ENCODE measurements at places on chromosomes 7 and 10.

- DNase-seq = no peak
These were observed 665 bp upstream of the SRRT start for GRCh38 chr7:100874300-100874576.

DNA sequence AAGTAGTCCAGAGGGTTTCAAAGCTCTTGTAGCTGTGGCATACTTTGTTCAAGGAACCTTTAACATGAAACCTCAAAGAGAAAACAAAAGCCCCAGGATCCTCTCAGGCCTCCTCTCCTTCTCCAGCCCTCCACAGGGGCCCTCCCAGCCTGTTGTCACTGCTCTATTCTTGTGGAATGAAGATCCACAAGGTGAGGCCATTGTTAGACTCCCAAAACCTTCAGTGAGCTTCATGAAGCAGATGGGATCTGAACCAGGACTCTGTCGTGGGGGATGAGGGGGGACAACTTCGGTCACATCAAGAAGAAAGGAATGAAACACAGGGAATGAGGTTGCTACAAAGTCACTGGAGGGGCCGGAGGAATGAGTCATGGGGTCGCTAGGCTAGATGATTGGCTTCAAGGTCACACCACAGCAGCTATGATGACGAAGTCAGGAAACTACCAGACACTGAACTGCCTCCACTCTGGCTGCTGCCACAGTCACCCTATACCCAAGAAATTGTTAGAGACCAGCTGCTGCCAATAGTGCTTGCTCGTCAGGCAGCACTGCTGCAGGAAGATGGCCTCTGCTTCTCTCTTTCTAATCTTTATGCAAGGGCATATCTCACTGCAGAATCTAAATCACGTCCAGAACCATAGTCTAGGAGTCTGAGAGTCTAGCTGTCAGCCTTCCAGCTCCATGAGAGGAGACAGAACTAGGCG lies 208.8 kb downstream of the HIBADH start:
- no peak for DNase-seq

DNA sequence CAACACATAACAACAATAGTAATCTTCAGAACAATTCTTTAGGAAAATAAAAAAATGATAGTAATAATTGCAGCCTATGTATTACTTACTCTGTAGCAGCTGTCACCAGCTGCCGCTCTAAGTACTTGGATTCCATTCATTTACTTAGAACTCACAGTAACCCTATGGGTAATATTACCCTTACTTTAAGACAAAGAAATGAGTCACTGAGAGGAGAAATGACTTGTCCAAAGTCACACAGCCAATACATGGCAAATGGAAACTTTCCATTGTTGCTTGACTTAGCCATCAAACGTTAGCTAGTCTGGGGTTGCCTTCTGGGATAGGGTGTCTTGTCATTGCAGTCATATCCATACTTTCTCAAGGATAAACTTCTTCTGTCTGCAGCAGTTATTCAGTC lies 3.6 kb downstream of the CCNY start:
- no peak for DNase-seq

DNA sequence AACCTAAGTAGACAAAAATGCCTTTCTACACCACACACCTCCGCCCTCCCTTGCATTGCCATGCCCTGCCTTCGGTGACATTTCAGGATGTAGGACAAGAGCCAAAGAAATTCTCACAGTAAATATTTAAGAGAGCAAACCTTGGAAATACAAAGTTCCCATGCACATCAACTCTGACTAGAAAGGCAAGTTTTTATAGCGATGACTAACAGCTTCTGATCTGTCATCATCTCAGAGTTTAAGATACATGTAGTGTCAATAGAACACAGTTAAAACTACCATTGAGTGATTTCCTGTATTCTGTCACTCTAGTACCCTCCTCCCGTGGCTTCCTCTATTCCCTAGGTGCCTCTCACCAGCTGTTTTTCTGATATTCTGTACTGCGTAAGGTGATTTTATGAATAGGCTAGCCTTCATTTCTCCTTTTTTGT lies 20.7 kb downstream of the SLC16A9 start:
- no peak for DNase-seq

- DNase-seq = no peak
These were observed 12.4 kb downstream of the CPA5 start for GRCh38 chr7:130356876-130357611.

DNA sequence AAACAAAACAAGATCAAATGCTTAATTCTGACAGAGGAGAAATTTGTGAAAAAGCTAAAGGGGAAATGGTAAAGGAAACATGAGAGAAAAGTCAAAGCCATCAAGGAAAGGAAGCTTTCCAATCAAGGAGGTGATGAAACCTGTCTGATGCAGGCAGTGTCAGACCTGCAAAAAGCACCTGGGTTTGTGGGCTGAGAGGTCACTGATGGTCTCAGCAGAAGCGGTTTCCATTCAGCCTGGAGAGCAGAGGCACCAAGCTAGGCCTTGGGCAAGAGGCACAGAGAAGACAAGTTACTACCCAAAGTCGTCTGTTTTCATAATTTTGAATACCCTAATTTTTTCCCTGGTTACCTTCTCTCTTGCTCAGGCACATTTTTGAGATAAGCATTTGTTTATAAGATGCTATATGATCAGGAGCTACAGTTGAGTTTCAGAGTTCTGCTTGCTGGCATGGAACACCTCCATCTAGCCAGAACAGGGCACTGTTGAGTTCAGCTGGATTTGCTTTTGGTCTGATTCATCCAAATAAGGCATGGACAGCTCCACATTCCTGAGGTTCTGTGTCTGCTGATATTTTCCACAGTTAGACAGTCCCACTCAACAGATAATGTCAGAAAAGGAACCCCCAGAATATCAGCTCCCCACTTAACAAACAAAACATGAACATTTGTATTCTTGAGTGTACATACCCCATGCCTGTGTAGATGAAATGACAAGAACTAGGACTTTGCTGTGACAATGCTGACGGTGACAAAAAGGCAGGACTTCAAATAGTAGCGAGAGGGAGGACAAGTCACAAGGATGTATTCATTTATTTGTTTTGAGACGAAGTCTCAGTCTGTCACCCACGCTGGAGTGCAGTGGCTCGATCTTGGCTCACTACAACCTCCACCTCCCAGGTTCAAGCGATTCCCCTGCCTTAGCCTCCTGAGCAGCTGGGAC lies 4.9 kb upstream of the PPIA start:
- DNase-seq = no peak

DNA sequence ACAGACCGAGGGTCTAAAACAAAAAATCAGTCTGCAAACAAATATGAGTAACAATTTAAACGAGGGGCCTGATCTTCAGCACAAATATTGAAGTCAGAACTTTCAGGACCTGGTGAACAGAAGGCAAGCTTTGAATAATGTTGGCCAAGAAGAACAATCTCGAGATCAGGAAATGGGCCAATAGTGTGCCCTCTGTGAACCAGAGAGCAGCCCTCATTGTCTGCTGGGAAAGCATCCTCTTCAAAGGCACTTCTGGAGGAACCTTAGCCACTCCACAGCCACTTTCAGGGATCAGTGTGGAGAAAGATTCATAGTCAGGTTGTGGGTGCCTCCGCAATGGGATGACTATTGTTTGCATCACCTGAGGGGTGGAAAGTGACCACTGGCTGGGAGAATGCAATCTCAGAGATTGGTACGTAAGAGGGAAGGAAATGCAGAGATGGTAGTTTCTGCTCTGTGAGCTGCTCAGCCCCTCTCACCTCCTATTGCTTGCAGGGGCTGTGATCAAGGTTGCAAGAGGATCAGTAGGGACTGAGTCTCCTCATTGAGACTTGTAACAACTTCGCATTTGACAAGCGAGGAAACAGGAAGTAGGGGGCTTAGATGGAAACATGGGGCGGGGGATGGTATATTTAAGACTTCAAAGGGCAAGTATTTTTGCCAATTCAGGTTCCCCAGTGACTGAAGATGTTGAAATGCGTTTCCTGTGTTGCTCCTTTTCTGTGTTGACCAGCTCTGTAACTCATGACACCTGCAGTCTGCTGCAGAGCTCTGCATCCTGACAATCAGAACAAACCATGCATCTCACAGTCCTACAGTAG lies 28.4 kb upstream of the IFRD1 start:
- no peak for DNase-seq

- no peak for DNase-seq
These were observed 82.2 kb downstream of the SORBS1 start for GRCh38 chr10:95478935-95479334.

- peak; percentile 86 for DNase-seq
These were observed at the start of gene OGA for GRCh38 chr10:101818119-101818871. TSS of gene OGA (minus strand) at chr10:101818444. CDS start at chr10:101818022, 422 bp downstream.

DNA sequence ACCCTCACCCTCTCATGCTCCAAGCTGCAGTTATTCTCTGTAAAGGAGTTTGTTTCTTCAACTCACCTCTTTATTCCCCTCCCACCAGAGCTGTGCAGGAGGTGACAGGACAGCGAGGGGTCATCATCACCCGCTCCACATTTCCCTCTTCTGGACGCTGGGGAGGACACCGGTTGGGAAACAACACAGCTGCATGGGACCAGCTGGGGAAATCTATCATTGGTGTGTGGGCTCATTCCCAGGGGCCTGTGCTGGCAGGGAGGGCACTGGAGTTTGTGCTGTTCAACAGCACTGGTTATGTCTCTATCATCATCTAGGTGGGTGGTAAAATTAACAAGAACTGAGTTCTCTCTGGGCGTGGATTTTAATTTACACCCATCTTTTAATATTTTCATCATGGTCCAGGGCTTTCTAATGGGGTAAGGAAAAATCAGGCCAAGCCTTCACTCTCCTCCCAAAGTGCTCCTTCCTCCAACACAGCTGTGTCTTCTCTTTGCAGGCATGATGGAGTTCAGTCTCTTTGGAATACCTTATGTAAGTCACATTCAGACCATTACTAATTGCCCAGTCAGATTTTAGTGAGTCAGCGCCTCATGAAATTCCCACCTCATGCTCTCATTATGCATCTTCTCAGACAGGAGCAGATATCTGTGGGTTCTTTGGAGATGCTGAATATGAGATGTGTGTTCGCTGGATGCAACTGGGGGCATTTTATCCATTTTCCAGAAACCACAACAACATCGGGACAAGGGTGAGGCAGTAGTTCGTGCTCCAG lies 61.6 kb downstream of the PRSS58 start:
- DNase-seq = no peak
